ENCODE measurements at places on chromosomes 12 and 14.

DNA sequence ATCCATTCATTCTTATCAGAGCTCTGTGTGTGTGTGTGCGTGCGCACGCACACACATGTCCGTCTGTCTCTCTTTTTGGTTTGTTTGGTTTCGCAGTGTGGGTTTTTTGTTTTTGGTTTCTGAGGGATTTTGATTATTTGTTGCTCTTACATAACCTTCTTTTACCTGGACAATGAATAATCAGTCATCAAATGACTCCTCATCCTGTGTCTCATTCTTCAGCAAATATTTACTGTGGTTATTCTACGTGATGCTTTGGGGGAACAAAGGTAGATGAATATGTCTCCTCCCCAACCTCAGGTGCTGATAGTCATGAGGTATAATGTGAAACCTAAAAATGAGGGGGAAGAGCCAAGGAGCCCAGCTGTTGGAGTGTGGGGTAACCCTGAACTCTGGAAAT is 92.4 kb downstream of the SAMD4A start:
- DNase-seq: no peak

- no peak for DNase-seq
Measured at GRCh38 chr14:99030454-99030853, 241.5 kb downstream of the BCL11B start.

DNA sequence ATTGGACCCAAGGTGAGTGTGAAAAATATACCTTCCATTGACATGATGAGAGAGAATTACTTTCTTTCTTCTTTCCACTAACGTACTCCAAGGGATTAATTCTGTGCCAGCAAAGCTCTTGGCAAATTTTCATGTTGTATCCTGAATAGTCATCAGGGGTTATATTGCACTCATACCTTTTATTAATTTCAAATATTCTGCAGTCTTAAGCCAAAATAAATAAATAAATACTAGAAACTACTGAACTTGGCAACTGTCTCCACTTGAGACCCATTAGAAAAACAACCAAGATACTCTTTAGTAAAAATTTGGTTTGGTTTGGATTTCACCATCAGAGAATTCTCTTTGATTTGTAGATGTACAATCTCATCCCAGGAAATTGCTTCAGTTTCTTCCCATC is 22.1 kb upstream of the CLEC14A start:
- no peak for DNase-seq

GRCh38 chr12:110966081-110966760 is 45.8 kb upstream of the MYL2 start:
- DNase-seq: peak; percentile 1

- DNase-seq: no peak
Measured at GRCh38 chr14:102496958-102497744, 12.4 kb downstream of the ANKRD9 start.

DNA sequence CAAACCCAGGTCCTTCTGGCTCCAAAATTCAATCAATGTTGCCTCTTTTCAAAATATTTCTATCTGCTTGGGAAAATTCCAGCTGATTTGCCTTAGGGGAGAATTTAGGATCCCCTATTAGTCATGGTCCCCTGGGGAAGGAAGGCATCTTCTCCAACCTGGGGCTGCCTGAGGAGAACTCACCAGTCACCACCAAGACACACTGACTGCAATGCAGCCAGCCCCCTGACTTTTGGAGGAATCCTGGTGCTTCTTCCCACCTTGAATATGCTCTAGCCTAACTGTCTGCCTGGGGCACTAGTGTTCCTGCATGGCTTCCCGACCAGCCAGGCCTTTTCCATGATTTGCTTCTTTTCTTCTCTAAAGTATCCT is 71.8 kb upstream of the BCL2L14 start:
- DNase-seq: no peak

GRCh38 chr12:60494244-60494643 is 898.4 kb downstream of the SLC16A7 start:
- DNase-seq: peak; percentile 59

- DNase-seq: no peak
Measured at GRCh38 chr12:53245286-53245685, 13.3 kb upstream of the RARG start.

- DNase-seq: no peak
Measured at GRCh38 chr14:69953266-69953915, 74.2 kb downstream of the SMOC1 start.

- DNase-seq: no peak
Measured at GRCh38 chr14:64760916-64761315, 56.7 kb downstream of the PLEKHG3 start.

DNA sequence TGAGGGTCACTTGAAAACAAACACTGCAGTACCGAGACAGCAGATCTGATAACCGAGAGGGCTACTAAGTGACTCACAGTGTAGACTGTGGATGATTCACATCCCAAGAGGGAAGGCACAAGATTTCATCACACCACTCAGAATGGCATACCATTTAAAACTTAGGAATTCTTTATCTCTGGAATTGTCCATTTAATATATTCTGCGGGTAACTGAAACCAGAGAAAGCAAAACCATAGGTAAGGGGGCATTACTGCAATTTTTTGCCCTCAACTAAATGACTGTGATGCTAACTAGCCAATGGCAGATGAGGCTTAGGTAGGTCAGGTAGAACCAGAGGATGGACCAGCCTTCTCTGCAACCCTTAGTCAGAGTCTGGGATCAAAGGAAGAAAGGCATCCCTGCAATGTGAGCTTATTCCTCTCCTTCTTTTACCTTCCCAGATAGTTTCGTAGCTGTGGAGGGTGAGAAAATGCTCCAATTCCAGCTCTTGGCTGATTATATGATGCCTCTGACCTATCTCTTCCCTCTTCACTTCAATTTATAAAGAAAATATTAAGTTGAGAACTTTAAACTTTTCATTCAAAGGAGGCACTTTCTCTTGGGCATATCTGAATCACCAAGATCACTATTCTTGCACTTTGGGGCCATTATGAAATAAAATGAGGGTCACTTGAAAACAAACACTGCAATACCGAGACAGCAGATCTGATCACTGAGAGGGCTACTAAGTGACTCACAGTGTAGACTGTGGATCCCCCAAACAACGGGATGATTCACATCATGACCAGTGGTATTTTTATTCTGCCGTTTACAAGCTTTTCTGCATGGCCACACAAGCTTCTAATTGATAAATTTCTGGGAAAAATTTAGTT is 6.8 kb downstream of the ART4 start:
- DNase-seq: peak; percentile 96

GRCh38 chr14:49895480-49895879 is 2.6 kb downstream of the ARF6 start:
- DNase-seq: no peak

- peak; percentile 60 for DNase-seq
Measured at GRCh38 chr12:113007166-113007565, 28.8 kb downstream of the OAS2 start.

DNA sequence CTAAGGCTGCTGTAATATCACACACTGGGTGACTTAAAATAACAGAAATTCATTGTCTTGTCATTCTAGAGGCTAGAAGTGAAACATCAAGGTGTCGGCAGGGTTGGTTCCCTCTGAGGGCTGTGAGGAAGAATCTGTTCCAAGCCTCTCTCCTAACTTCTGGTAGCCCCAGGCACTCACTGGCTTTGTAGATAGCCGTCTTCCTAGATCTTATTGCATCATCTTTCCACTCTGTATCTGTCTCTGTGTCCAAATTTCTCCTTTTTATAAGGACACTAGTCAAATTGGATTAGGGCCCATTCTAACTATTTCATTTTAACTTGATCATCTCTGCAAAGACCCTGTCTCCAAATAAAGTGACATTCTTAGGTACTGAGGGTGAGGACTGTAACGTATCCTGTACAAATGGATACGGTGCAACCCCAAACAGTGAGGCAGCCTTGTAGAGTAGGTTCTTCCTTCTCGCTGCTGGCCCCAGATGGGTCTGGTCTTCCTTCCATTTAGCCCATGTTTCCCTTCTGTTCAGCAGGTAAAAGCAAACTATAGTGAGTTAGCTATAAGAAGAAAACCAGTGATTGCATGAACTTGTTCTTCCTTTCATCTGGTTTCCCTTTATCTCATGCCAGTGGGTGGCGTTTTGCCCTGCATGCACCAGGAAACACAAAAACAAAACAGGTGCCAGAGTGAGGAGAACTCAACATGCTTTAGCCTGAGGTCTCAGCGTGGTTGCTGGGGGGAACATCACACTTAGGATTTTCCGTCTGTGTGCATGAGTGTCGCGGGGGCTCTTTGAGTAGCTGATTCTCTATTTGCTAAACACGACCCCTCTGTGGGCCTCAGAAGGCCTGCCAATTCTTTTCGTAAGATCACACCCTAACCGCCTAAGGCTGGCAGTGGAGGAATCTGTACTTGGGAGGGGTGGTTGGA is 19.5 kb downstream of the TTC9 start:
- DNase-seq: no peak

DNA sequence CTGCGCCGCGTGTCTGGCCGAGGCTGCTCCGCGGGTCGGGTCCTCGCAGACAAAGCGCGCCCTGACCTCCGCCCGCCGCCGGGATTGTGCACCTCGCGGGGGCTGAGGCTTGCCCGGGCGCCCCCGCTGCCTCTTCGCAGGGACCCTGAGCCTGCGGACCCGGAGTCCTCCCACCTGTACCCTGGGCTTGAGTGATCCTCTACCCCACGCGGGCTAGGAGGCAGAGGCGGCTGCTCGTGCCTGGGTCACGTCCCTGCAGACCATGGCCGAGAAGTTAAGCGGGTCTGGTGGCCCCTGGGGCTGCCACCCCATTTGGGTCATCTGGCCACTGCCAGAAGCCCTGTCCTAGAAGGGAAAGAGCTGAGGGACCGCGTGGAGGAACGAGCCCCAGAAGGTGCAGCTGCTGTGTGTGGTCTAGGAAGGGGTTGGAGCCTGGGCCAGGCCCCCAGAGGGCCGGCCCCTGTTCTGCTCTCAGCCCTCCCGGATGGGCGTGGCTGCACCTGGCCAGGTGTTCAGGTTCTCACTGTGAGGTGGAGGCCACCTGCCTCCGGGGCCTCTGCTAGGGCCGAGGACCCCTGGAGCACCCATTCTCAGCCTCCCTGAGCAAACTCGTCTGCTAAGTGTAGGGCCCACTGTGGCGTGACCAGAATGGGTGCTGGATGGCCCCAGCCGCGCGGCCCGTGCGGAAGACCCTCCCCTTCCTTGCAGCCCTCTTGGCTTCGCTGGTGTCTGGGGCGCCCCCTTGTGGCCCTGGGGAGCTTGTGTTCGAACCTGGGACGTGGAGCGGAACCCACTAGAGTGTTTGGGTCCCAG is 49.6 kb downstream of the LRCOL1 start:
- peak; percentile 27 for DNase-seq

DNA sequence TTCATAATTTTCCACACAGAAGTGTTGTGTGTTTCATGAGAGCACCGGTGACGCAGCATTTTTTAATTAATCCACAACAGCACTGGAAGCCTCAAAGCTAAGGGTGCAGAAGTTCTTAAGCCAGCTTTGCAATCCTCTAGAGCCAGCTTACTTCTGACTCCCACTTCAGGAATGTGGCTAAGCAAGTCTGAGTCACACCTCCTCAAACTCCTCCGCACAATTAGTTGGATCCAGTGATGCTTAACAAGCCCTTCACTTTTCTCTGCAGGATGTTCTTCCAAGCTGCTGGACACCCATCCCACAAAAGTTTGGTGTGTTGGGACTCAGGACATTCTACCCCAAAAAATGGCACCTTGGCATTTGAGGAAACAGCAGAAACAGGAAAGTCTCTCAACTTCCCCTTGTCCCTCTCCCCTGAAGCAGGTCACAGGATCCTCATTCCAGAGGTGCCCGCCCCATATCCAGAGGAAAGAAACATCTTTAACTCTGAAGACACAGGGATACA is 210.0 kb downstream of the PPM1H start:
- peak; percentile 99 for DNase-seq

DNA sequence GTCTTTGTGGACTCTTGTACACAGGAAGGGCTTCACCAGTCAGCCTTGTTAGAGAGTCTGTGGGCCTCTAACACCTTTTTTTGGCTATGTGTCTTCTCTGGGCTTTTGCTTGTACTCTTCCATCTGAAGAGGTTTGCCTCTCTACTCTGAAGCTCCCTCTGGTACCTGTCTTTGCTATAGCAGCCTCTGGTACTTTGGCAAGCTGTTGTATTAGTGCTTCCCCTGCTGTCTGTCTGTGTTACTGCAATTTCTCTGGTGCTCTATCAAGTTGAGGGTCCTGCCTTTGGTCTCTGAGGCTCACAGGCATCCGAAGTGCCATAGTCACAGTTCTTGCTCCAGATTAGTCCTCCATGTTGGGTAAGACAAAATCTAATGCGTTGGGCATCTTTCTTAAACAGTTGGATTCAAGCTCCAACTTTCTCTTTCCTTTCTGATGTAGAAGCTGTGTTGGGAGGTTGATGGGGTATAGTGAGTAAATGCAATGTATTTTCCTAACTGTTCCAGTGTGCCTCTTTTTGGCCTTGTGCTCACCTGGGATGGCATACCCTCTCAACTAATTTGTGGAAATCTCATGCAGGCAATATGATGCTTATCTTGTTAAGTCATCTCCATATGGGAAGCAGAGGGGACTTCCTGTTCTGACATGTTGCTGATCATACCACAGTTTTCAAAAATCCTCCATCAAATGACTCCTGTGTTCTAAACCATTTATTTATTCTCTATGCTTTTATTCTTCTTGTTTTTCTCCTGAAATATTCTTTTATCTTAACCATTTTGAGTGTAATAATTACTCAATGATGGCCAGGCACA is 88.8 kb downstream of the ATF7IP start:
- peak; percentile 64 for DNase-seq

GRCh38 chr12:12474931-12475795 is 87.5 kb downstream of the DUSP16 start:
- DNase-seq: no peak

DNA sequence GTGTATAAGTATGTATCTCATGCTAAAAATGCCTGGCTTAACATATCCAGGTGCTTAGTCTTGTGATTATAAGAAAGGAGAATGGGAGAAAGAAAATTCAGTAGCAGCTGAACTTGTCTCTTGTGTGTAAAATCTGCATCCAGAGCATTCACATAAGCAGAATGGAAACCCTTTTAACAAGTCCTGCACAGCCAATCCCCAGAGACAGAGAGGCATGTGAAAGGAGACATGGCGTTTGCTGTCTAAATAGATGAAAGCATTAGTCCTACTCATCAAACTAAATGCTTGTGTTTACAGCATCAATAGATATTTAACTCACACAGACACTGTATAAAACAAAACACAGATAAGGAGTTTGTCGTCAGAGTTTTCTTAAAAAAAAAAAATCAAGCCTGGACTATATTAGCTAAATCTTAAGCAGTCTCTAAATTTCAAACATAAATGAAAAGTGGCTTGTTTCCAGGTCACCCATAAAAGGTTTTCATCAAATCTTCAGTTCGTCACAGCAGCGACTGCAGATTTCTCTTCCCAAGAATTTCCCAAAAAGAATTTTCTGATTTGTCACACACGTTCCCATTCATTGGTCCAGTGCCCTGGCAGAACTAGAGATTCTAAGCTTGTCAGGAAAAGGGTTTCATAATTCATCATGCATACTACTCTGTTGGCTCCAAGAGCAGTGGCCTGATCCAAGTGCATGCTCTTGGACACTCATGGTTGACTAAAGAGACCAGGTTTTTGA is 249.2 kb downstream of the BTG1 start:
- no peak for DNase-seq

- no peak for DNase-seq
Measured at GRCh38 chr12:90238663-90239271, 530.1 kb upstream of the ATP2B1 start.

- DNase-seq: no peak
Measured at GRCh38 chr12:132686825-132687210, 324 bp downstream of the POLE start.

- peak; percentile 92 for DNase-seq
Measured at GRCh38 chr14:32560209-32560857, 231.2 kb downstream of the AKAP6 start.

- DNase-seq: no peak
Measured at GRCh38 chr12:66290716-66291200, 11.5 kb upstream of the HELB start.

- DNase-seq: no peak
Measured at GRCh38 chr12:123267991-123268843, 3.4 kb downstream of the CDK2AP1 start.

All from amniotic epithelial cell (primary cell).